ENCODE measurements at places on chromosomes 2 and 18.

GRCh38 chr2:130790804-130791616 lies 35.7 kb downstream of the AMER3 start:
- DNase-seq, result no peak

- DNase-seq, result no peak
These were observed 87.9 kb upstream of the COL5A2 start for GRCh38 chr2:189267491-189267890.

DNA sequence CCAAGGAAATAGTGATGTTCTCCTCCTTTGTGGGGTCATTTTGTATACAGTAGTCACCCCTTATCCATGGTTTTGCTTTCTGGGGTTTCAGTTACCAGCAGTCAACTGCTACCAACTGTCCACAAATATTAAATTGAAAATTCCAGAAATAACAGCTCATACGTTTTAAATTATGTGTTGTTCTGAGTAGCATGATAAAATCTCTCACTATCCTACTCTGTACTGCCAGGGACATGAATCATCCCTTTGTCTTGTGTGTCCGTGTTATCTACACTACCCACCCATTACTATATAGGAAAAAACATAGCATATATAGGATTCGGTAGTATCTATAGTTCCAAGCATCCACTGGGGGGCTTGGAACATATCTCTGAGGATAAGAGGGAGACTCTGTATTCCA lies 120.9 kb upstream of the DCC start:
- DNase-seq, result no peak

- DNase-seq, result no peak
These were observed 128.5 kb downstream of the MEIS1 start for GRCh38 chr2:66563473-66563872.

Measured in amygdala (tissue), 56 donors.